Stimulated activated CD8-positive, alpha-beta memory T cell treated with anti-CD3 and anti-CD28 coated beads, Interleukin-15, amount 100 ng/mL, for 4 hours (primary cell): ENCODE measurements at places on chromosomes 16 and 17.

- no peak for DNase-seq
Observed at GRCh38 chr17:83096401-83097224, 17.2 kb downstream of the METRNL start.

DNA sequence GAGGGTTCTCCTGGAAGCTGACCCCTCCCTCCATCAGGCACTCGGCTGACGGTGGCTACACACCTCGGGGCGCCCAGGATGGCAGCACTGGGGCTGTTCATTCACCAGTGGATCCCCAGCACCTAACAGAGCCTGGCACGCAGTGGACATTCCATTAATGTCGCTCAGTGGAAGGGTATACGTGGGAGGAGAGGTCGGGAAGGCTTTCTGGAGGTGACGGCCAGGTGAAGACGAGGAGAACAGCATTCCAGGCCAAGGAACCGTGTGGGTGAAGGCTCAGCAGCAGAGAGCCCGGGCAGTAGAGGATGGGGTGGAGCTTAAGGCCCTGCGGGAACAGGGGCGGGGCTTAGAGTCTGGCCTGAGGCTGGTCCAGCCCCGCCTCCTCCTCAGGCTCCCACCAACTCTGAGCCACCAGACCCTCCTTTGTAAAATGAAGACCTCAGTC is 2.5 kb upstream of the HS3ST6 start:
- DNase-seq: no peak

- DNase-seq: no peak
Observed at GRCh38 chr16:89958068-89958467, 9.5 kb downstream of the DEF8 start.

DNA sequence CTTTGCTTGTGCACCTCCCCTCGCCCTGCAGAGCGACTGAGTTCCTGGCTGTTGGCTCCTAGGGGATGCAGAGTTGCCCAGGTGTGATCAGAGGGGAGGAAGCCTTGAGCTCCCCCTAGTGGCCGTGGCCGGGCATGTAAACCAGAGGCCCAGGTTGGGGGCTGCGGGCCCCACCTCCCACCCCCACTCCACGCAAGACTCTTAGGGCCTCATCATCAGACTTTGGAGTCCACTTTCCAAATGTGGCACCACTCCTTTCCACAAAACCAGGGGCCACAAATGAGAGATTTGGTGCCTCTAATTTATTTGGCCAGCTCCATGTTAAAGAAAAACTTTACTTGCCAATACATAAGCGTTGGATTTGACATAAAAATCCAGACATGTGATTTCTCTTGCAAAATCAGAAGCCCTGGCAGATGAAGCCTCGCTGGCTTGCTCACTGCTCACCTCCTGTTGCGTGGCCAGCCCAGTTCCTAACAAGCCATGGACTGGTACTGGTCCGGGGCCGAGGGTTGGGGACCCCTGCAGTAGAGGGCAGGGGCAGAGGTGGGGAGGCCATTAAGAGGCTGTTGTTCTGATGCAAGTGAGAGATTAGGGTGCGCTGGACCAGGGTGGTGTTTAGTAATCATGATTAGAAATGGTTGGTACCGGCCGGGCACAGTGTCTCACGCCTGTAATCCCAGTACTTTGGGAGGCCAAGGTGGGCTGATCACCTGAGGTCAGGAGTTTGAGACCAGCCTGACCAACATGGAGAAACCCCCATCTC is 28.7 kb upstream of the GAS7 start:
- DNase-seq: peak; percentile 7

GRCh38 chr16:21083729-21084268 is 66.8 kb downstream of the DNAH3 start:
- DNase-seq: no peak
